Mesendoderm (in vitro differentiated cells): ENCODE measurements at places on chromosomes 2 and 18.

DNA sequence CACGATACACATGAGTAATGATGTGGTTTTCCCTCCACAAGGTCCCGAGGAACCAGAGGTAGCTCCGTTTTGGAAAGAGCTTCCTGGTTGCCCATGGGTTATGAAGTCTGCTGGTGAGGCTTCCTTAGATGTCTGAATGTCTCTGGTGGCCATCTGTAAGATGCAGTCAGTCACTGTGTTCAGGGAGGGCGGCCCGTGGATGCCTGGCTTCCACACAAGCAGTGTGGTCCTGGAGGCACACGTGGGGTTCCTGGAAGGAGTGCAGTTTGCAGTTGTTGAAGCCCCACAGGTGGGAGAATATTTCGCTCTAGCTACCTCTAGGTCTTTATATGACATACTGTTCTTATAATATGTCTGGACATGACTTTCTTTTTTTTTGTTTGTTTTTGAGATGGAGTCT, 209.0 kb downstream of the FAM210A start:
- DNase-seq: no peak

- no peak for DNase-seq
These were observed 432.2 kb upstream of the TRIB2 start for GRCh38 chr2:12284487-12284886.

DNA sequence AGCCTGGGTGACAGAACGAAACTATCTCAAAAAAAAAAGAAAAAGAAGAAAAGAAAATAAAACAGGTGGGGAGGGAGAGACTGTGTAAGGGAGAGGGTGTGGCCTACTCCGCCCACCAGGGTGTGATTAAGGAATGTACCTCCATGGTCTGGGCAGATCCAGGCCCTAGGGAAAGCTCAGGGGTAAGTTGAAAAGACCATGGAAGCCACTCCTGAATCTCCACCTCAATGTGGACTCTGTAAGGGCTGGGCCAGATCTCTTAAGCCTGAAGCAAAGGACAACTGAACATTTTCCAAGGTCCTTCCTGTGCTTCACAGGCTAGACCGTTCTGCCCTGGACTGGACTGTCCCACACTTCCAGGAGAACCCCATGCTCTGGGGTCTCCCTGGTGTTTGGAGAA, 9.7 kb upstream of the ATG16L1 start:
- no peak for DNase-seq

- no peak for DNase-seq
These were observed 1195.1 kb upstream of the CHAC2 start for GRCh38 chr2:52572469-52572894.

DNA sequence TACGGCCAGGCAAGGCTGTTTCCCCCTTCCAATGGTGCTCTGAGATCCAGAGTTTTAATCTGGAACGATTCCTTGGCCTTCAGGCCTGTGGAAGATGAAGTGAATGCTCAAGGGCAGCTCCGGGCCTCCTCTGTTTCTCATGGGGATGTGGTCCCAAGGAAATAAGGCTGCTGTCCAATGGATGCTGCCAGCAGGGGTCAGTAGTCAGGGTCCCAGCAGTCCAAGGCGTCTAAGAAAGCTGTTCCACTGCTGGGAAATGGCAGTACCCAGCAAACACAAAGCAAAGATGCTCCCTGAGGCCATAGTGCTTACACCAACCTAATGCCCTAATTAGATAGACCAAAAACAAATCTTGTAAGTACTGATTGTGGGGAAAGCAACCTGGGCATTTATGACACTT, 12.5 kb downstream of the NMS start:
- DNase-seq: peak; percentile 43
